M059J (cell line): ENCODE measurements at places on chromosomes 7 and 10.
A peak's percentile ranks its signal among the peaks of the same experiment; 100 is the strongest.

GRCh38 chr7:43906331-43907010, at the start of gene URGCP:
TSS of gene URGCP (minus strand) at chr7:43906596. CDS start at chr7:43906575, 21 bp downstream.
- peak; percentile 45 for DNase-seq

DNA sequence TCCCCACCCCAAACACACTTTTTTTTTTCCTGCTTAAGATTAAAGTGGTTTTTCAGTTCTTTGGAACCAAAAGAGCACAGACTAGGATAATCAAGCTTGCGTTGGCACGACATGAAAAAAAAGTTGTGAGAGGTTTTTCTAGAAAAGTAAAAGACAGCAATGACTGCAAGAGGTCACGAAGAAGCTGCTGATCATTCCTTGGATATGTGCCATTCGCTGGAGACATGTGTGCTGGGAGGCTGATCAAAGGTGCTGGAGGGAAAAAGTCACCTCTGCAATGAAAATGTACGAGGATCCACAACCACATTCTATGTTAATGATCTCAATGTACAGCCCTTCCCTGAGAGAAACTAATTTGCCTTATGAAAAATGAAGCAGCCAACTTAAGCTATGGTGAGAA, 5.4 kb downstream of the AKR1B1 start:
- DNase-seq = no peak

DNA sequence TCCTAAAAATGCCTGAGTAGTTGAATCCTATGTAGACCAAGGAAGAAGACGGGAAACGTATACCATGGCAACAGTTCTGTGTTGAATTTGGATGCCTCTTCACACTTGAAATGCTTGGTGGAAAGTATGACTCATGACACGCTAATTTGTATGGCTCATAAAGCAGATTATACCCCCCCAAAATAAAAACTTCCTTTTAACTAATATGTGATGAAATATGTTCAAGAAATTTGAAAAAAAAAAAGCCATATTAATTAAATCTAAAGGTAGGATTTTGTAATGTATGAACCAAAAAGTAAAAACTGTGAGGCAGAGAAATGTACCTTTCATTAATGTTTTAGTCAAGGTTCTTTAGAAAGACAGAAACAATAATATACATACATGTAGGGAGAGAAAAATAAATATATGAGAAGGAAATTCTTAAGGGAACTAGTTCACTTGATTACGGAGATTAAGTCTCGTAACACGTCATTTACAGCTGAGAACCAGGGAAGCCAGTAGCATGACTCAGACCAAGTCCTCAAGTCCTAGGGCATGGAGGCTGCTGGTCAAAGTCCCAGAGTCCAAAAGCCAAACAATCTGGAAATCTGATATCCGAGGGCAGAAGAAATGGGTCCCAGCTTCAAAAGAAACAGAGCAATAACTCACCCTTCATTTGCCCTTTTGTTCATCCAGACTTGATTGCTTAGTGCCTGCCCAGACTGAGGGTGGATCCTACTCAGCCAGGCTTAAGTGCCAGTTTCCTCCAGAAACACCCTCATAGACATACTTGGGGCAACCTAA, 485.1 kb downstream of the SEMA3D start:
- peak; percentile 100 for DNase-seq

GRCh38 chr10:32253276-32253675, 93.7 kb downstream of the EPC1 start:
- peak; percentile 16 for DNase-seq

GRCh38 chr7:15643000-15643705, 43.3 kb downstream of the MEOX2 start:
- peak; percentile 75 for DNase-seq
